Muscle of back (tissue), 13 donors: ENCODE measurements at places on chromosomes 7 and 10.
A peak's percentile ranks its signal among the peaks of the same experiment; 100 is the strongest.

- peak; percentile 83 for DNase-seq
Measured at GRCh38 chr7:76397409-76398183, 11.9 kb downstream of the SSC4D start.

GRCh38 chr10:50431791-50432190 is 180.5 kb upstream of the ASAH2 start:
- DNase-seq: no peak

GRCh38 chr10:73043766-73044377 is 52.8 kb downstream of the P4HA1 start:
- no peak for DNase-seq

- no peak for DNase-seq
Measured at GRCh38 chr7:72503644-72504043, 91.5 kb upstream of the CALN1 start.

GRCh38 chr7:132002343-132002968 is 446.0 kb upstream of the PODXL start:
- DNase-seq: no peak

DNA sequence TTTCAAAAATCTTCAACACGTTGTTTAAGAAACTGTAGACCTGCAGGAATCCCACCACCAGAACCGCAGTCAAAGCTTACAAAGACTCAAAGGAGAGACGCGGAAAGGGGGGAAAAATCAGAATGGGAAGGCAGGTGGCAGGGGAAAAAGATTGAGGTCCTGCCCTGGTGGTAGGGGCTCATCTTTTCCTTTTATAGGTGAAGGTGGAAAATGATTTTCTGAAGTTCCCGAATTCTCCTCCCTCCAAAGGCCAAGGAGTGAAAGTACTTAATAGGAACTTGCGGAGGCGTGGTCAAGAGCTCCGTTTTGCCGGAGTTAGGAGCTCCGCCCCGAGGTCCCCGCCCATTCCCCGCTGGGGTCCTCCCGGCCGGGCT is 724 bp downstream of the BBIP1 start:
- DNase-seq: no peak

DNA sequence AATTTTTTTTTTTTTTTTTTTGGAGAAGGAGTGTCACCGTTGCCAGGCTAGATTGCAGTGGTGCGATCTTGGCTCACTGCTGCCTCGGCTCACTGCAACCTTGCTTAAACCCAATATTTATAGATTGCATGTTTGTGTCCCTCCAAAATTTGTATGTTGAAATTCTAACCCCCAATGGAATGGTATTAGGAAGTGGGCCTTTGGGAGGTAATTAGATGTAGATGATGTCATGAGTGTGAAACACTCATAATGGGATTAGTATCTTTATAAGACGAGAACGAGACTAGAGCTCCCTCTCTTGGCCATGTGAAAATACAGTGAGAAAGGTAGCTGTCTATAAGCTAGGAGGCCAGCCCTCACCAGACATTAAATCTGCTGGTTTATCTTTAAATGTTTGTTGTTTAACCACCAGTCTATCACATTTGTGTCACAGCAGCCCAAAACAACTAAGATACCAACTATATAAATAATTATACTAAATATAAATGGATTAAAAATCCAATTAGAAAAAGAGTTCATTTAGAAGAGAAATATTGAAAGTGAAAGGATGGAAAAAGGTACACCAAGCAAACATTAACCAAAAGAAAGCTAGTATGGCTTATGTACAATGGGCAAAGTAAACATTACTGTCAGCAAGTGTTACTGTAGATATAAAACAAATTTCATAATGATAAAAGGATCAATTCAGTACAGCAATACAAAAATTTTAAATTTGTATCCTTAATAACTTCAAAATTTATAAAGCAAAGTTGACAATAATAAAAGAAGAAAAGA is 9.3 kb downstream of the TCAF1 start:
- no peak for DNase-seq

- DNase-seq: no peak
Measured at GRCh38 chr7:1055491-1055955, 11.2 kb downstream of the GPR146 start.

- no peak for DNase-seq
Measured at GRCh38 chr7:27194686-27195379, 5.1 kb downstream of the HOXA13 start.

- DNase-seq: no peak
Measured at GRCh38 chr10:120313715-120314114, 143.3 kb upstream of the PLPP4 start.

DNA sequence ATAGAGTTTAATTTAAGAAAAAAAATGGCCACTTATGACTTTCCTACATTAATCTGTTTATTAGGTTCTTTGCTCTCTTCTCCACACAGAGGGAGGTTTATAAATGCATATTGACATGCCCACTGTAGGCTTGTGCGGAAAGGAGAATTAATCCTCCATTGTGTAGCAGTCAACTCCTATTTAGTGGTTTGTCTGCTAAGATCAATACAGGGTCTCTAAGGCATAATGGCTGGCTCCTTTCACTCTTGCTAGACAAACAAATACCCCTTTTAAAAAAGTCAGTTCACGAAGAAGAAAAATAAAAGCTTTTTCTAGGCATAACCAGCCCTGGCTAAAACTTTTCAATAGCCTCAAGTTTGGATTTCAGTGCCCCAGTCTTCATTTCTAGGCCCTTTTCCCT is 141.6 kb downstream of the TSPAN12 start:
- no peak for DNase-seq

DNA sequence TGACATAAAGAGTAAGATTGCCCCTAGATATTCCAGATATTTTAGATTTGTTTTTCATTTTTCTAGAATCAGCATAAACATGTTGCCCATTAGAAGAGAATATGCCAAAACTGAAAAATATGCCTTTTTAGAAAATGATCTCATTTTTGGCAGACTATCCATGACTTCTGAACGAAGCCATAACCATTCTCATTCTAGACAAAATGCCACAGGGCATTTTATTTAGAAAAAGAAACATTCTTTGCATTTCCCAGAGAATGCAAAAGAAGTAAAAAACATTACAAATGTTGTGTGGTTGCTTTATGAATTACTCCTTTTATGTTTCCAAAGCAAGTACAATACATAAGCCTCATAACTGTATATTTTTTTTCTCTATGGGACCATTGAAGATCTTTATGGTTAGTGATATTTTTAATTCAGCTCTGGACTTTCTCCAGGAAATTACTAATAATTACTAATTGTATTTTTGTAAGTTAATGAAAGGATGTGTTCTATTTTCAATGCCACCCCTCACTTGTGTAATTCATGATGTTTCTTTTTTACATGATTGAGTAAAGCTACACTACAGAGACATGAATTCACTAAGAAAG is 109.6 kb upstream of the SEM1 start:
- DNase-seq: no peak

- DNase-seq: no peak
Measured at GRCh38 chr7:75870557-75871161, 8.2 kb upstream of the RHBDD2 start.

GRCh38 chr7:154795014-154795413 is 207.9 kb downstream of the PAXIP1 start:
- no peak for DNase-seq

DNA sequence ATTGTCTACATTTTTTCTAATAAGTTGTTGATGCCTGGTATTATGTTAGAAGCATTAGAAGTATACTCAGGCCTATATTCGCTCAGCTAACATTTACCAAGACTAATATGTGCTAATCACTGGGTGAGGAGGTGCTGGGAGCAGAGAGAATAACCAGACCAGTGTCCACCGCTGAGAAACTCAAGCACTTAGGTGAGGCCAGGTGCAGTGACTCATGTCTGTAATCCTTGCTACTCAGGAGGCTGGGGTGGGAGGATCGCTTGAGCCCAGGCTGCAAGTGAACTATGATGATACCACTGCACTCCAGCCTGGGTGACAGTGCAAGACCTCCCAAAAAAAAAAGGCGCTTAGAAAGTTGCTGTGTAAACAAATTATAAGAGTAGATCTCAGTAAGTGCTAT is 182.2 kb upstream of the AOAH start:
- no peak for DNase-seq

DNA sequence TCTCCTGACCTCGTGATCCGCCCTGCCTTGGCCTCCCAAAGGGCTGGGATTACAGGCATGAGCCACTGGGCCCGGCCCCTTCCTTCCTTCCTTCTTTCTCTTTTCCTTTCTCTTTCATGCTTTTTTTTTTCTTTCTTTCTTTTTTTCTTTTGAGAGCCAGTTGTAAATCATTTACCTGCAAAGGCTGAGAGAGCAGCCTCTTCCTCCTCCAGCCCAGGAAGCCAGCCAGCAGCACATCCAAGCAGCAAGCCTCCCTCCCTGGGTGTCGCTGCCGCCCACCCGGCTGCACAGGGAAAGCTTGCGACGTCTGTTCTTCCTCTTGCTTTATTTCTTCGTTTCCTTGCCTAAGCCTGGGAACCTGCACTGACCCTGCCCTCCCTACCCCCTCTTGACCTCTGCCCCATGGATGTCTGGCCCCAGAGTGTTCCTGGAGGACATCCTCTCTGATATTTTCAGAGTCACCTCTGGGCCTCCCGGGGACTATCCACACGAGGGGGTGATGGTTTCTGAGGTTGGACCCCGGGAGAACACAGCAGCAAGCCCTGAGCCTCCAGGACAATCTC is 62.8 kb upstream of the MYL10 start:
- DNase-seq: no peak

DNA sequence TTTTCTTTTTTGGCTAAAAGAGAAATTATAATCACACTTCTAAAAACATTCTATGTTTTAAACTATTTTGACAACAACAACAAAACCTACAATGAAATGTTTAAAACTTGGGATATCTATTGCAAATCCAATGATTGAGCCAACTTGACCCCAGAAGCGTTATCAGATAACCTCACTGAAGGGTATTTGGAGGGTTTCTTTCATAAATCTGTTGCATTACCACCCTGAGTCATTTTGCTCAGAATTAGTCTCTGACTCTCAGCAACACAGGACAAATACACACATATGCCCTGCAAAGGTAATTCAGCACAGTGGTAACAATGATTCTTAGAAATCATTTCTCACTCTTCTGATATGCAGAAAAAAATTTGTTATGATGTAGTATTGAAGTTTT is 2.3 kb upstream of the COL1A2 start:
- DNase-seq: no peak

GRCh38 chr7:142523821-142524460 is 225.3 kb upstream of the PRSS1 start:
- no peak for DNase-seq
